Anterior cingulate cortex (tissue), 58 donors: ENCODE measurements at places on chromosomes 11 and 22.

- no peak for DNase-seq
Measured at GRCh38 chr22:47692811-47693210, 930.4 kb downstream of the TBC1D22A start.

DNA sequence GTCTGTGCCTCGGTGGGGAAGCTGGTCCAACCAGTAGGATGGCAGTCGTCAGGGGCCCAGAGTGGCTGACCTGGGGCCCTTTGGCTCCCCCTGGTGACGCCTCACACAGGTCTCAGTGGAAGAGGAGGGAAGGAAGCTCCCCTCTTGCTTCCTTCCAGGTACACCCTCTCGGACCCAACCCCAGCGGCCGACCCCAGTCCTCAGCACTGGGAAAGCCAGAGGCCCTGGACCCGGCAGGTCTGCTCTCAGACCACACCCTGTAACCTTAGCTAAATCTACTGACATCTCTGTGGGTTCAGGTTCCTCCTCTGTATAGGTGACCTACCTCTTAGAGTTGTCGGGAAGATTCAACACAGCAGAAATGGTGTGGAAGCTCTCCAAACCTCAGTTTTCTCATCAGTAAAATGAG lies 3.4 kb upstream of the SCUBE1 start:
- DNase-seq = no peak

DNA sequence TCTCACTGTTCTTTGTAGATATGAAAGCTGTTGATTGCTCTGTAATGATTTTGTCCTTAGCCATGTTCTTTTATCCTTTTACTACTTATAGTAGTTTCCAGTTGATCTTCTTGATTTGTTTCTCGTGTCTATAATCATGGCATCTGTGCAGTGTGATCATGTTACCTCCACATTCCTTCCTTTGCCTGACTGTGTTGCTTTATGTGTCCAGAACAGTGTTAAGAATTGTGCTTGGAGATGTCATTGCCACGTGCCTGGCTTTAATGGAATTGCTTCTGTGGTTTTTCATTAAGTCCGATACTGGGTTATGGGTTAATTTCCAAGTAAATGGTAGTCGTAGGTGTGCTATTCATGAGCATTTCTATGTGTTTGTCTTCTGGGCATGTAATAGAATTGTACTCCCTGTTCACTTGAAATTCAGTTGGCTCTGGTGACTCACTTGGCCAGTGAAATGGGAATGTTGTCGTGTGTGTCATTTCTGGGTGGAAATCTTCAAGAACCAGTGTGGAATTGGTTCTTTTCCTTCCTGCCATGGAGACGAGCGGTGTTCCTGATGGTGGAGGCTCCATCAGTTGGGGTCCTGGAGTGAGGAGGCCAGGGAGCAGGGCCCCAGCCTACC lies 6.8 kb downstream of the GTSE1 start:
- no peak for DNase-seq

- DNase-seq = no peak
Measured at GRCh38 chr22:39815932-39816331, 77.6 kb downstream of the ENTHD1 start.

GRCh38 chr11:117822074-117823033 lies 2.2 kb downstream of the FXYD2 start:
- DNase-seq = no peak

GRCh38 chr11:79273781-79274180 lies 167.0 kb downstream of the TENM4 start:
- DNase-seq = no peak
